ENCODE measurements at places on chromosomes 13 and 19.
A peak's percentile ranks its signal among the peaks of the same experiment; 100 is the strongest.

DNA sequence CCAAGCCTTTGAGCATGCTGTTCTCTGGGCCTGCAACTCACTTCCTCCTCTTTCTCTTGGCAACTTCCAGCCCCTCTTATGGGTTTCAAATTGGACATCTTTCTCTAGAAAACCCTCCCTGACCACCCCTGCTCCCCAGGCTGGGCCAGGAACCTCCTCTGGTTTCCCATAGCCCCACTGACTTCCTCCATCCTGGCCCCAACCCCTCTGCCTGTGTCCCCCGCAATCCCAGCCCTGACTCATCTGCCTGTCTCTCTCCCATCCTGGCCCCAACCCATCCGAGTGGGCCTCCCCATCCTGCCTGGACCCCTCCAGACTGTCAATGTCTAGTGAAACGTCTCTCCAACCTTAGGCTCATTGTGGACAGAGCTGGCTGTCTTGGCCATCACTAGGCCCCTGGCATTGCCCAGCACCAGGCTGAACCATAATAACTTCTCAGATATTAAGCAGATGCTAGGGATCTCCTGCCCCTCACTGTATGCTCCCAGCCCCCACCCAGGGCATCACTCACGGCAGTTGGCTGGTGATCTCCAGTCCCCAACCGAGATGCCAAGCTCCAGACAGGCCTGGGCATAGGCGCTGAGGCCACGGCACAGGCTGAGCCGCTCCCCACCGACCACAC, 16.8 kb downstream of the FCGBP start:
- DNase-seq, result no peak

GRCh38 chr13:53415135-53415534, 386.5 kb downstream of the OLFM4 start:
- no peak for DNase-seq

- DNase-seq, result no peak
Observed at GRCh38 chr19:41495589-41495988, 52.6 kb downstream of the ERICH4 start.

GRCh38 chr19:16589917-16590316, 17.7 kb upstream of the SLC35E1 start:
- no peak for DNase-seq

DNA sequence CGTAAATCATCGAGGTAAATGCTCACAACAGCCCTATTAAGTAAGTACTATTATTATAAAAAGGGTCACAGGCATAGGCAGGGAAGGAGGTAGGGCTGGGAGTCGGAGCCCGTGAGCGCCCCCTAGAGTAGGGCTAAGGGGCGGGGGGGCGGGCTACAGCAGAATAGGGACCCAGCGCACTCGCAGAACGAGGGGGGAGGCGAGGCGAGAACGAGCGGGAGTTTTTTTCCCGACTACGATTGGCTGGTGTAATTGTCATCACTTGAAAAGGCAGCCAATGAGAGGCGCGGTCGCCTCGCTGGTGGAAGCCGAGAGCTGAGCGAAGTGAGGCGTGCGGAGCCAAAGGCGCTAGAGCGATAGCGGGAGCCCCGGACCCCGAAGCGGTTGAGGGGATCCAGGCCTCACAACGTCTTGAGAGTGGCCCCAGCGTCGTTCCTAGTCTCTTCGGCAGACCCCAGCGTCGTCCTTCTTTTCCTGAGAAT, 24.2 kb downstream of the KEAP1 start:
- peak; percentile 95 for DNase-seq

- DNase-seq, result no peak
Observed at GRCh38 chr13:101307181-101307701, 109.1 kb downstream of the NALCN start.

- no peak for DNase-seq
Observed at GRCh38 chr13:80297094-80297493, 43.8 kb downstream of the SPRY2 start.

DNA sequence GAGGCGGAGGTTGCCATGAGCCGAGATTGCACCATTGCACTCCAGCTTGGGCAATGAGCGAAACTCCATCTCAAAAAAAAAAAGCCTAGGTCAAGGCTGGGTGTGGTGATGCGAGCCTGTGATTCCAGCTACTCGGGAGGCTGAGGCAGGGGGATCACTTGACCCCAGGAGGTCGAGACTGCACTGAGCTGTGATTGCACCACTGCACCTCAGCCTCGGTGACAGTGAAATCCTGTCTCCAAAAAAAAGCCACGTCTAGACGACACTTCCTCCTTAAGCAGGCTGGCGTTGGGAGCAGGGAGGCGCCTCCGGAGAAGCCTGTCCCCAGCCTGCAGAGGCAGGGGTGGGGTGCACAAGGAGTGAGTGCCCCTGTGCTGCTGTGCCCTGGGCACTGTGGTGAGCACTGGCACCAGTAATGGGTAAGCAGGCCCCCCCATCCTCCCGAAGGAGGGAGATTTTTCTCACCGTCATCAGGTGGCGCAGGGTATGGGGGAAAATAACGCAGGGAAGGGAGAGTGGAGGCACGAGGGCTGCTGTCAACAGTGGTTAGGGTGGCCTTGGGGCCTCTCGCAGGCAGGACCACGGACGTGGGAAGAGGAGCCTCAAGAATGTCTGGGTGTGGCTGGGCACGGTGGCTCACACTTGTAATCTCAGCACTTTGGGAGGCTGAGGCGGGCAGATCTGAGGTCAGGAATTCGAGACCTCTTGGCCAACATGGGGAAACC, 706 bp downstream of the P2RY11 start:
- peak; percentile 87 for DNase-seq

DNA sequence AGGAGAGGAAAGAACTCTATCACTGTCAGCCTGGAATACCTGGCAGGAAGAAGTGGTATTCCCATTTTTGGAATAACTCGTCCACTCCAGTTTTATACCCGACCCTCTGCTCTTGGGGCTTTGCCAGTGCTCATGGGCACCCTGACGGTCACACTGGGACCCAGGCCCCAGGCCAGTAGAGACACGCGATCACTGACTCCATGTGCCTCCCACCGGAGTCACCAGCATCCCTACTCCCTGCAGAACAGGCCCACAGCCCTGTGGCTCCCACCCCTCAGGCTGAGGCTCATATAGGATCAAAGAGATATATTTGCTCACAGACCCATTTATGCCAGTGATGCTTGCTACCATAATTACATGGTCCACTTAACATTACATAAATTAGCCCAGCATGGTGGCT, 3.5 kb downstream of the GRTP1 start:
- DNase-seq, result no peak

DNA sequence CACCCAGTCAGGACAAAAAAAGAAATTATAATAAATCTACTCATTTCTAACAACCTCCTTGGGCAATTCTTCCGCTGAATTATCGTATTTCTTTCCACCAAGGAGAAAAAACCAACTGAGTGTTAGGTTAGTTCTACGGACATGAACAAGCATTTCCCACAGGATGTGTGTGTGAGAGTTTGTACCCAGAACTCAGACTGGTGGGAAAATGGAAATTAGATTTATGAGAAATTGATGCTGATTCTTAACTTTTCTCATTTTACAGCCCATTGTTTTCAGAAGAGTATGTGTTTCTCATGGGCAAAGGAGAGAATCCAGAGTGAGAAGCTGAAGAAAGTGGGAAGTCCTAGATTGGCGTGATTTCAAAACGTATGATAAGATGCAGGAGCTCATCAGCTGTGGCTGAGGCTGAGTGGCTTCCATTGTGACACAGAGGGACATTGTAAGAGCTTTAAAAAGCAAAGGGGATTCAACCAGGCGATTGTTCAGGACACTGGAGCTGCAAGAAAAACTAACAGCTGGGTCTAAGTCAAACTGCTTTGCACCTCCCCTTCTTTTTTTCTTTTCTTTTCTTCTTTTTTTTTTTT, 184.7 kb upstream of the ARGLU1 start:
- DNase-seq, result no peak

DNA sequence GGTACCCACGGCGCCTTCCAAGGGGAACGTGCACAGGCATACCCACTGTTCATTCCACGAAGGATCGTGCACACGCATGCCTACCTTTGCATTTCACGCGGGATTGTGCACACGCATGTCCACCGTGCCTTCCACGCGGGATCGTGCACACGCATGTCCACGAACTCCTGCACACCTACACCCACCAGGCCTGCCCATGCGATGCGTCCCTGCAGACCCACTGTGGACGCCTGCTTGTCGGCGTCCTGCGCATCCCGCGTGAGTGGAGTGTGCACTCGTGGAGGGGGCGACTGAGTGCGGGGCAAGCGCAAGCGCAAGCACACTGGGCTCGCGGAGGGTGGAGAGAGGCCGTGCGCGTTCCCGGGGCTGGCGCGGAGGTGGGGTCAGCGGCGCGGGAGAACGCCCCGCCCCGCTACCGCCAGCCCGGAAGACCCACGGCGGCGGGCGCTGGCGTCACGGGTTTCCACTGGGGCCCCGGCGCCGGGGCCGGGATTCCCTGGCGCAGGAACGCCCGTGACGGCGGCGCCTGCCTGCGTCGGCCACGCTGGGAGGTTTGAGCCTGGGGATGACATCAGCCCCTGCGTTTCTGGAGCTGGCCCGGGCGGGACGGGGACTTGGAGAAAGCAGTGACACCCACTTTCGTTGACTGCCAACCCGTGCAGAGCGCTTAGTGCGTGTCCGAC, 18.7 kb downstream of the GADD45B start:
- DNase-seq, result peak; percentile 57

Data from activated CD8-positive, alpha-beta T cell treated with anti-CD3 and anti-CD28 coated beads for 36 hours (primary cell).